ENCODE measurements at places on chromosomes 5 and 9. TPM values are rescaled to one million over a fixed set of nuclear protein-coding genes. Genes with fewer than 3 reads are reported as not detected.

DNA sequence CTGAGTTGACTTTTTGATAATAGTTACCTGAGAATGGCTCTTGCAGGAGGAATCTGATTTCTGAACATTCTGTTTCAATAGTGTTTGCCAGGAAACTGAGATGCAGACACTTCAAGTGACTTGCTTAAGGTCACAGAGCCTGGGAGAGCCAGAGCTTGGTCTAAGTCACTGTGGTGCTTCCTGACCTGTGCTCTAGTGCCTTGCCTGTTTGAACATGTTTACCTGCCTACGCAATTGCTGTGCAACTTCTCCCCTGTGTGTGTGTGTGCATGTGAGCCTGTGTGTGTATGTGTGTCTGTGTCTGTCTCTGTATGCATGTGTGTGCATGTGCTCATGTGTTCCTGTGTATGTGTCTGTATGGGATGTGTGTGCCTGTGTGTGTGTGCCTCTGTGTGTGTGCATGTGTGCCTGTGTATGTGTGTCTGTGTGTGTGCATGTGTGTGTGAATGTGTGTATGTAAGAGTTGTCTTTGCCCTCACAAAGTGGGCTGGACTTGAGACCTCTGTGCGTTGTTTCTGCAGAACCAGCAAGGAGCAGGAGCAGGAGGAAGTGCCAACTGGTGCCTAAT is 185.8 kb downstream of the GADD45G start:
- no peak for DNase-seq

DNA sequence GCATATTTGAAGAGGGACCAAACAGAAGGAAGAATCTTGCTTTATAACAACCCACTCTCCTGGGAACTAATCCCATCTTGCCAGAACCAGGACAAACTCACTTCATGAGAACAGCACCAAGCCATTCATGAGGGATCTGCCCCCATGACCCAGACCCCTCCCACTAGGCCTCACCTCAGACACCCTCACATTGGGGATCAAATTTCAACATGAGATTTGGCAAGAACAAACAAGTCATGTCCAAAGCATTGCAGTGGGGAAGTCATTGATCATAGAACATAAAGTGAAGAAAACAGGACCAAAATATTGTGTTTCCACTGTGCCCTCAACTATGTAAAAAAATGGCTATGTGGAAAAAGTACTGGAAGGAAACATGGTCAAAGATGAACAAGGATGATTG is 43.9 kb downstream of the MAP1B start:
- no peak for DNase-seq

GRCh38 chr5:66603881-66604280 is 7.7 kb downstream of the MAST4 start:
- DNase-seq, result no peak

- DNase-seq, result no peak
Measured at GRCh38 chr9:116496167-116496566, 190.9 kb upstream of the TRIM32 start.

GRCh38 chr9:74543145-74543544 is 46.0 kb downstream of the RORB start:
- DNase-seq, result no peak

DNA sequence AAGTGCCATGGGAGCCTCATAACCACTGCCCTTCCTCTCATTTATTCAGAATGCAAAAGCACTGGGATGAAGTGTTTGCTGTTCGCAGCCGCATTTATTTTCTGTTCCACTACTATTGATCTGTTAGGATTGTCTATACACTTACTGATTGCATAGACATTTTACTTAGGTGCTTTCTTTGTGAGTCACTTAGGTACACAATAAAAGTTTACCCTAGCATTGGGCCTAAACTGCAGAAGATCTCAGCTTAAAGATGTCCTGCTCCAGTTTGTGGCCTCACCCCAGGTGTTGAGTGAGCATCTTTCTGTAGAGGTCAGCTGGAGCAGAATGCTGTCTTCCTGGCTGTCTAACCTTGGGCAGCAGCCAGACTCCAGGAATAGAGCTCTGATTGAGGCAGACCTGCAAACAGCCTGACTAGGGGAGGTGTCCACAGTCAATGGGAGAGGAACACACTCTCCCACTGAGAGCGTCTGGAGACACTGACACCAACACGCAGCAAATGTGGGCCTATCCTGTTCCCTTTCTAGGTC is 54.0 kb downstream of the GPR21 start:
- DNase-seq, result no peak

- no peak for DNase-seq
Measured at GRCh38 chr5:168920019-168920810, 341.0 kb upstream of the PANK3 start.

GRCh38 chr5:41413074-41413473 is 97.3 kb downstream of the PLCXD3 start:
- DNase-seq, result no peak

DNA sequence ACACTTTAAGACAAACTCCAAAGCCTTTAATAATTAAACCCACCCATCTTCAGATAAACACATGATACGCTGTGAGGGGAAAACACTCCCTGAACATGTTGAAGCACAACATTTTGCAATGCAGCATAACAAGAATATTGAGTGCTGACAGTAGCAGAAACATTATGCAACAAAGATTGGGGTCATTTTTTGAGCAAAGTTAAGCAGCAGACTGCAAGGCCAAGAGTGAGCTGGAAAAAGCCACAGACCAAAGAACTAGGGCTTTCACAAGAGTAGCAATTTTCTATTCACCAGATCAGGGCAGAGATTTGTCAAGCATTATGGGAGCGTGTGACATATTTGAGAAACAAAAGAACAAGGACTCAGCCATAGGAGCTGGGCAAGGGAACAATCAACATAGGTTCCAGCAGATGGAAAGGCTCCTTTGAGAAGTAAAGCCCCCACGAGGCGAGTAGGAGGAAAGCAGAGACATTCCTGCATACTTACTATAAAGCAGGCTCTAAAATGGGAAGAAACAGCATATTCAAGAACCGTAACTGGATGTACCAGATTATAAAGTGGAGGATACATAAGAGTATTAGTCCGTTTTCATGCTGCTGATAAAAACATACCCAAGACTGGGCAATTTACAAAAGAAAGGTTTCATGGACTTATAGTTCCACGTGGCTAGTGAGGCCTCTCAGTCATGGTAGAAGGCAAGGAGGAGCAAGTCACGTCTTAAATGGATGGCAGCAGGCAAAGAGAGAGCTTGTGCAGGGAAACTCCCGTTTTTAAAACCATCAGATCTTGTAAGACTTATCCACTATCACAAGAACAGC is 4.8 kb upstream of the TTC23L start:
- no peak for DNase-seq

DNA sequence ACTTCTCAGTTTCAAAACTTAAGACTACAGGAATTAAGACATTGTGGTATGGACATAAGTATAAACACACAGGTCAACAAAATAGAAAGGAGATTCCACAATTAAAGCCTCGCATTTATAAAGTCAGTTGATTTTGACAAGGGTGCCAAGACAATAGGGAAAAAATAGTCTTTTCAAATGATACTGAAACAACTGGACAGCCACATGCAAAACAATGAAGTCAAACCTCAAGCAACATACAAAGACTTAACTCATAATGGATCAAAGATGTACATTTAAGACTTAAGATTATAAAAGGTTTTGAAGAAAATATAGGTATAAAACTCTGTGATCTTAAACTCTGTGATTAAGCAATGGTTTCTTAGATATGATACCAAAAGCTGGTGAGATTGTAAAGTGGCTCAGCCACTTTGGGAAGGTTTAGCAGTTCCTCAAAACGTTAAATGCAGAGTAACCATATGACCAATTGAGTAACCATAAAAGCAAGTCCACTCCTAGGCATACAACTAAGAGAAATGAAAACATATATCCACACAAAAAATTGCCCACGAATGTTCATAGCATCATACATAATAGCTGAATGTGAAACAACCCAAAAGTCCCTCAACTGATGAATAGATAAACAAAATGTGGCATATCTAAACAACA is 22.0 kb downstream of the HINT1 start:
- no peak for DNase-seq

DNA sequence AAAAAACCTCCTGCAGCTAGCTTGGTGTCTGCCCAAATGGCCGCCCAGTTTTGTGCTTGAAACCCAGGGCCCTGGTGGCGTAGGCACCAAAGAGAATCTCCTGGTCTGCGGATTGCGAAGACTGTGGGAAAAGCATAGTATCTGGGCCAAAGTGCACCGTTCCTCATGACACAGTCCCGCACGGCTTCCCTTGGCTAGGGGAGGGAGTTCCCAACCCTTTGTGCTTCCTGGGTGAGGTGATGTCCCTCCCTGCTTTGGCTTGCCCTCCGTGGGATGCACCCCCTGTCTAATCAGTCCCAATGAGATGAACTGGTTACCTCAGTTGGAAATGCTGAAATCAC is 83.0 kb upstream of the JAK2 start:
- DNase-seq, result no peak

- DNase-seq, result no peak
Measured at GRCh38 chr5:176736301-176736930, 73.9 kb upstream of the UNC5A start.

DNA sequence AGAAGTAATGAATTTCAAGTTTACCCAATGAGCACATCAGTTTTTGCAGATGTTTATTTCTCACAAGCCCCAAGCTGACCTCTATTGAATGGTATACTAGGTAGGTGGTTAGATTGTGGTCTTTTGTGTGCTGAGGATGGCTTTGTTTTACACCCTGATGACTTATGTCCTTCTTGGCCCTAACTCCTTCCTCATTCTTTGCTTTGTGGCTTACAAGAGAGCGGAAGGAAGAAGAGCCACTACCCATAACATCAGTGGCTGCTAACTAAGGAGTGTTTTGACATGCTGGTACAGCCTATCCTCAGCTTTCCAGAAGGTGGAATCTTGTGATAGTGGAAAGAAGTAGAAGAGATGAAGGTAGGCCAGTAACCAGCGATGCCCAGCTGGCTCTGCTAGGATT is 85.7 kb upstream of the NTRK2 start:
- DNase-seq, result no peak

GRCh38 chr5:127275641-127276193 is 14.9 kb upstream of the MEGF10 start:
- DNase-seq, result no peak

RAB14 gene
- polyA plus RNA-seq, result 36.1 TPM

MSX2 gene
- 7.2 TPM for polyA plus RNA-seq

IL5 gene
- not detected for polyA plus RNA-seq

CSF1R gene
- polyA plus RNA-seq, result 0.09 TPM

CERCAM gene
- 54.9 TPM for polyA plus RNA-seq

YIPF5 gene
- polyA plus RNA-seq, result 142 TPM

CDC20B gene
- polyA plus RNA-seq, result not detected

C6 gene
- polyA plus RNA-seq, result 0.22 TPM

MYORG gene
- 0.19 TPM for polyA plus RNA-seq
